CD8-positive, alpha-beta memory T cell (primary cell): ENCODE measurements at places on chromosomes 2 and 18. TPM values are rescaled to one million over a fixed set of nuclear protein-coding genes. Genes with fewer than 3 reads are reported as not detected.

The CHRND gene
- total RNA-seq = not detected

The EFEMP1 gene
- not detected for total RNA-seq

The KCNF1 gene
- total RNA-seq = not detected

The ZNF804A gene
- not detected for total RNA-seq

The COL6A3 gene
- 7.0 TPM for total RNA-seq

The RESP18 gene
- total RNA-seq = not detected

DNA sequence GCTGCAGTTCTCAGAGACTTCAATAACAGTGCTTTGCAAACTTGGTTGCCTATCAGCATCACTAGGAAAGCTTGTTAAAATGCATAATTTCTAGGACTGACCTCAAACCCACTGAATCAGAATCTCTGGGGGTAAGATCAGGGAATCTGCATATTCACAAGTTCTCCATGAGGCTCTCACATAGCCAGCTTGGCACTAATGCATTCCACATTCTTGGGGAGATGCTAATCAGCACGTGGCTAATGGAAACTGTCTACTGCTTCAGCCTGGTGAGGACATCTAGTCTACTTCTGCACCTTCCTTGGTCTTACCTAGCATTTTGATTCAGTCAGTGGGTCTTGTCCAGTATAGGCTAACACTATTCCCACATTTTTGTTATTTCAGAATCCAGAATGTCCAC, 56.3 kb downstream of the RBKS start:
- H3K4me3 ChIP-seq = no peak overlapping the region
- H3K27me3 ChIP-seq = no peaks in the 10 kb centered on the region
- H3K27ac ChIP-seq = no peak overlapping the region
- no peaks in the 10 kb centered on the region for H3K36me3 ChIP-seq

DNA sequence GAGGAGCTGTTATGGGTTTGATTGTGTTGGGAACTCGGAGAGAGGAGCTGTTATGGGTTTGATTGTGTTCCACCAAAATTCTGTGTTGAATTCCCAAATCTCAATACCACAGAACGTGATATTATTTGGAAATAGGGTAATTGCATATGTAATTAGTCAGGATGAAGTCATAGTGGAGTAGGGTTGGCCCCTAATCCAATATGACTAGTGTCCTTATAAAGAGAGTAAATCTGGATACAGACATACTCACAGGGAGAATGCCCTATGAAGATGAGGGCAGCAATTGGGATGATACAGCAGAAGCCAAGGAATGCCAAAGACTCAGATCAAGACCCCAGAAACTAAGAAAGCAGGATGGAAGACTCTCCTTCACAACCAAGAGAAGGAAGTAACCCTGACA, 1023.2 kb upstream of the ZEB2 start:
- no peaks in the 10 kb centered on the region for H3K27me3 ChIP-seq
- DNase-seq = no peak
- H3K36me3 ChIP-seq = no peaks in the 10 kb centered on the region
- H3K27ac ChIP-seq = no peak overlapping the region

DNA sequence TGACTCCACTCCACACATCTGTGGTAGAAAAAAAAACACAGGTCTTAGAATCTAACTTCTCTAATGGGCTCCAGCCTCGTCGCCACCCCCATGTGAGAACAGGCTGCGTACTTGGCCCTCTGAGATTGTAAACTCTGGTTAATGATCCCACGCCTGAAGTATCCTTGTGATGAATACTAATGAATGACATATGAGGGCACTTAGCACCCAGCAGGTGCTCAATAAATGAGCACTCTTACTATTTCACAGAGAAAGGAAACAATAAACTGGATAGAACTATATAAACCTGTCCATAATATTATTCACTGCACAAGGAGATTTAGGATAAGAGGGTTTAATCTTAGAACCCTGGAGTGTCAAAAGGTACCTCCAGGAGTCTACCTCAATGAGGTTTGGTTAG, 310.1 kb upstream of the HNRNPA3 start:
- DNase-seq = no peak
- no peaks in the 10 kb centered on the region for H3K27me3 ChIP-seq
- no peak overlapping the region for H3K27ac ChIP-seq
- H3K36me3 ChIP-seq = no peaks in the 10 kb centered on the region
- no peaks in the 10 kb centered on the region for H3K4me1 ChIP-seq

DNA sequence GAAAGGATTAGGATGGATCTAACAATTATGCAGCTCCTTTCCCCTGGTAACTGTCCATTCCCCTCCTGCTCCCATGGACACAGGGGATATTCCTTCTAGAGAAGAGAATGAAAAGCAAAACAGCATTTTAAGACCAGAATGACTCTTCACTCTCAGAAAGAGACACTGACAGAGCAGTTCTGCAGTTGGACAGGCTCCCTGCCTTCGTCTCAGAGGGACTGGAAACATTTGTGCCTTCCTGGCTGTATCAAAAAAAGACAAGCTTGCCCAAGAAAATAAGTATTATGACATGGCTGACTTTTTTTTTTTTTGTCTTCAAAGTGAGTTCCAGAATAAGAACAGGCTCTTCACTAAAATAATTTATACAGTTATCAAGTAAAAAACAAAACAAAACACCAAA, 9.5 kb downstream of the PID1 start:
- H3K4me3 ChIP-seq = no peak overlapping the region
- H3K4me1 ChIP-seq = no peaks in the 10 kb centered on the region
- DNase-seq = no peak

- no peaks in the 10 kb centered on the region for H3K36me3 ChIP-seq
- no peak for DNase-seq
- H3K27ac ChIP-seq = no peak overlapping the region
- H3K4me3 ChIP-seq = no peak overlapping the region
Measured at GRCh38 chr2:29518010-29518409, 402.8 kb downstream of the CLIP4 start.

- no peaks in the 10 kb centered on the region for H3K36me3 ChIP-seq
- H3K4me1 ChIP-seq = no peaks in the 10 kb centered on the region
- H3K4me3 ChIP-seq = no peak overlapping the region
- H3K27me3 ChIP-seq = no peaks in the 10 kb centered on the region
- DNase-seq = no peak
Measured at GRCh38 chr18:6683112-6683876, 46.2 kb upstream of the ARHGAP28 start.

DNA sequence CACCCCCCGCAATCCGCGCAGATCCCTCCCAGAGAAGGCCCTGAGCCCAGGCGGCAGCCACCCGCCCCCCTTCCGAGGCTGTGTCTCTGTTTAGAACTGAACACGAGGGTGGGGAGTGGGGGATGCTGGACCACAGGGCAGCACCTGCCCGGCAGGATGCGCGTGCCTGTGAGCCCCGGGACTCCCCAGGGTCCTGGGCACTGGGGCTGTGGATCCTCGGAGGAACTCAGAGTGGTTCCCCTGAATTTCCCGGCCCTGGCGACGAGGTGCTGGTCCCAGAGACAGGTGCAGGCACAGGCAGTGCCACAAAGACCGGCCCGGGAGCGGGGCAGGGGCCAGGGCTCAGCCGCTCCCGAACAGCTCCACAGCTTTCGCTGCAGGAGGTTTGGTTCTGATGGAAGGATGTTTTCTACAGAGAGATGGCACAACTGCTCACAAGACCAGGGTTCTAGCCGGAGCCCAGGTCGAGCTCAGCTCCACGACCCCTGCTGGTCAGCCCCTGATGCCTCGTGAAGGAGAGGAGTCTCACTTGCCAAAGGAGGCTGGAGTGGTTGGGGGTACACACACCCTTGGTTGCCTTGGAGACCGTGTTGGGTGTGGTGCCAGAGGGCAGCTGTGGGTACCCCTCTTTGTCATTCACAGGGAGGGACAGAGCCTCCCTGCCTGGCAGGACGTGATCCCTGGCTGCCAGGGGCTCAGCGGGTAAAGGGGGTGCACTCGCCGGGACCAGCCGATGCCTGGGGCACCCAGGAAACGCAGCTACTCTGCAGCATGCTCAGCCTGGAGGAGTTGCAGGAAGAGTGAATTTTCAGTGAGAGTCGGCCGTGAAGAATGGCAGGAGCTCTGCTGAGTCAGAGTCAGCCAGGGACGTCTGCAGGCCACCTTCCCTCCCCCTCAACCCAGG, 4.4 kb upstream of the NEU4 start:
- peaks cover 15% of the 10 kb centered on the region for H3K4me1 ChIP-seq
- H3K27ac ChIP-seq = peak overlapping the region; percentile 61
- no peaks in the 10 kb centered on the region for H3K36me3 ChIP-seq
- H3K4me3 ChIP-seq = peak overlapping the region; percentile 66
- H3K27me3 ChIP-seq = no peaks in the 10 kb centered on the region

- no peak for DNase-seq
- no peak overlapping the region for H3K27ac ChIP-seq
- H3K4me3 ChIP-seq = no peak overlapping the region
- H3K36me3 ChIP-seq = no peaks in the 10 kb centered on the region
- no peaks in the 10 kb centered on the region for H3K27me3 ChIP-seq
Measured at GRCh38 chr2:237886685-237887481, 27.5 kb downstream of the RAMP1 start.

GRCh38 chr2:31384771-31385276, 29.7 kb downstream of the XDH start:
- no peaks in the 10 kb centered on the region for H3K27me3 ChIP-seq
- H3K36me3 ChIP-seq = no peaks in the 10 kb centered on the region
- DNase-seq = no peak
- H3K4me1 ChIP-seq = no peaks in the 10 kb centered on the region

GRCh38 chr18:64714086-64714485, 565.2 kb upstream of the LINC00305 start:
- DNase-seq = no peak
- no peak overlapping the region for H3K27ac ChIP-seq
- no peaks in the 10 kb centered on the region for H3K27me3 ChIP-seq
- no peak overlapping the region for H3K4me3 ChIP-seq

GRCh38 chr2:25567406-25567805, 106.0 kb downstream of the DTNB start:
- H3K27ac ChIP-seq = no peak overlapping the region
- no peaks in the 10 kb centered on the region for H3K36me3 ChIP-seq

- H3K4me3 ChIP-seq = no peak overlapping the region
- no peak overlapping the region for H3K27ac ChIP-seq
- no peaks in the 10 kb centered on the region for H3K4me1 ChIP-seq
- H3K27me3 ChIP-seq = no peaks in the 10 kb centered on the region
- no peak for DNase-seq
Measured at GRCh38 chr2:3289526-3289925, 88.1 kb downstream of the EIPR1 start.

GRCh38 chr2:137976274-137976673, 12.0 kb downstream of the HNMT start:
- H3K4me1 ChIP-seq = no peaks in the 10 kb centered on the region
- no peaks in the 10 kb centered on the region for H3K36me3 ChIP-seq
- no peaks in the 10 kb centered on the region for H3K27me3 ChIP-seq

DNA sequence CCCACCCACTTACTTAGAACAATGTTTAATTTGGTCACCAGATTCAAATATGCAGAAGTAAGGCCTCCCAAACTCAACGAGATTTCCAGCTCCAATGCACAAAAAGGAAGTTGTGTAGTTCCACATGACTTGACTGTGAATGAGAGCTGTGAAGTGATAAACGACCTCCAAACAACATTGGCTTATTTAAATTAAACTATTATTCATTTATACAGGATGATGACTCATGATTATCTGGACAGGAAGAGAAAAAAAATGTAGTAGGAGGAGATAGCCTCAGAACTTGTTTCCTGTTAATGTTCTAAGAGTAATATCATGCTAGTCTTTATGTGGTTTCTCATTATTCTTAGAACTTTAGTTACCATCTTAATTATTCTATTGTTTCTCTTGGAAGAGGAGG, 237.3 kb downstream of the C1D start:
- H3K4me1 ChIP-seq = no peaks in the 10 kb centered on the region
- no peak overlapping the region for H3K27ac ChIP-seq
- no peak overlapping the region for H3K4me3 ChIP-seq
- no peak for DNase-seq
